ENCODE measurements at places on chromosomes 4 and X.

GRCh38 chr4:1017211-1017610 lies 5.8 kb downstream of the FGFRL1 start:
- no peak for DNase-seq

GRCh38 chr4:86924811-86925210 lies 10.0 kb upstream of the AFF1 start:
- DNase-seq = no peak

- DNase-seq = no peak
Measured at GRCh38 chr4:72110886-72111285, 79.1 kb downstream of the NPFFR2 start.

- no peak for DNase-seq
Measured at GRCh38 chr4:74158466-74159142, 686 bp downstream of the MTHFD2L start.

DNA sequence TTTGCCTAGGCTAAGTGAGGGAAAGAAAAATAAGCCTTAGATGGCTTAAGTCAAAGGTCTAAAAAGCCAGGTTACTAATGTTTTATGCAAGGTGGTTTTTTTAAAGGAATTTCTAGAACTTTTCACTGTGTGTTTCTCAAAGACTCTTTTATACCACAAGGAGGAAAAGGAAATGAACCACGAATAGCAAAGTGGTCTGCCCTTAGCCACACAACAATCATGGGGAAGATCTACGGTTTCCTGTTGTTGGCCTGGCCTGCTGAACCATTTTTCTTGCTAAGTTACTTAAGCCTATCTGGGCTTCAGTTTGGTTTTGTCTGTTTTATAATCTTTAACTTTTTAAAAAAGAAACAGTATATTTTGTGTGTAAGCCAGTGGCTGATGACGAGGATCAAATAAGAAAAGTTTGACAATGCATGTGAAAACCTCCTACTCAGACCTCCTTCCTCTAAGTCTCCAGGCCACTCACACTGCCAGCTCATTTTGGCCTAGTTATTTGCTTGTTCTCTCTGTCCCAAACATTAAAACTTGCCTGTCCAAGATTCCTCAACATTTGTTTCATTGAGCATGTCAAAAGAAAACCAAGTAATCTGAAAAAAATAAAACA lies 56.7 kb upstream of the COL25A1 start:
- DNase-seq = no peak

- no peak for DNase-seq
Measured at GRCh38 chr4:57059890-57060716, 50.1 kb downstream of the IGFBP7 start.

GRCh38 chr4:144782345-144782744 lies 136.4 kb downstream of the HHIP start:
- no peak for DNase-seq

GRCh38 chr4:128604840-128605239 lies 204.7 kb upstream of the JADE1 start:
- no peak for DNase-seq

GRCh38 chr4:25656031-25656430 lies 380 bp downstream of the SLC34A2 start:
- DNase-seq = no peak

DNA sequence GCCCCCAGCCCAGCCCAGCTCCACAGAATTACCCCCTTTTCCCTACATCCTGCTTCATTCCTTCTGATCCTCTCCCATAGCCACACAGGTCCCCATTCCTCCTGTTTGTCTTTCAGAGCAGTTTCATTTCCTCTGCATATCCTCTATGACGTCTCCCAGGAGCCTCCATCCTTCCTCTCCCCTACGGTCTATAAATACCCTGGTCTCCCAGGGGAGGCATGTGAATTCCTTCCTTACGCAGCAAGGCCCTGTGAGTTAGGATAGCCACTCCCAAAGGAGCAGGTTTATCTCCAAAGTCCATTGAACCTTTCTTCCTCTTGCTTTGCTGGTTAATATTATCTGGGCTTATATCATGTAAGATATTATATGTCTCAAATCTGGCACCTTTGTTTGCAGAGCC lies 8.4 kb upstream of the APLN start:
- no peak for DNase-seq

GRCh38 chr4:15961781-15962510 lies 1.0 kb downstream of the FGFBP2 start:
- no peak for DNase-seq

DNA sequence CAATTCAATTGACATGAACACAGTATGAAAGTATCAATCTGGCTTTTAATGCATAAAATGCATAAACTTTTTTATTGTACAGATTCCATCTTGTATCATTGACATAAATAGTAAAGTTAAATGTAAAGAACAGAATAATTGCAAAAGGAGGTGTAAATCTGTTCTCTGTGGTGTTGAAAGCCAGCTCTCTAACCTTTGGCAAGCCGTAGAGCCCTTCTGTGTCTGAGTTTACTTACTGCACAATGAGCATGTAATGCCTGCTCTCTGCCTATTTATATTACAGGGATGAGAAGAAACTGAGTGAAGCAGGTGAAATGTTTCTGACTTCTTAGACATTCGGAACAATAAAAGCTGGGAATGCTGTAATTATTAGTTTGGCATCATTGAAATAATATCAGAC lies 389.3 kb upstream of the EPHA5 start:
- DNase-seq = peak; percentile 22

- DNase-seq = no peak
Measured at GRCh38 chr4:31051151-31051550, 331.0 kb downstream of the PCDH7 start.

DNA sequence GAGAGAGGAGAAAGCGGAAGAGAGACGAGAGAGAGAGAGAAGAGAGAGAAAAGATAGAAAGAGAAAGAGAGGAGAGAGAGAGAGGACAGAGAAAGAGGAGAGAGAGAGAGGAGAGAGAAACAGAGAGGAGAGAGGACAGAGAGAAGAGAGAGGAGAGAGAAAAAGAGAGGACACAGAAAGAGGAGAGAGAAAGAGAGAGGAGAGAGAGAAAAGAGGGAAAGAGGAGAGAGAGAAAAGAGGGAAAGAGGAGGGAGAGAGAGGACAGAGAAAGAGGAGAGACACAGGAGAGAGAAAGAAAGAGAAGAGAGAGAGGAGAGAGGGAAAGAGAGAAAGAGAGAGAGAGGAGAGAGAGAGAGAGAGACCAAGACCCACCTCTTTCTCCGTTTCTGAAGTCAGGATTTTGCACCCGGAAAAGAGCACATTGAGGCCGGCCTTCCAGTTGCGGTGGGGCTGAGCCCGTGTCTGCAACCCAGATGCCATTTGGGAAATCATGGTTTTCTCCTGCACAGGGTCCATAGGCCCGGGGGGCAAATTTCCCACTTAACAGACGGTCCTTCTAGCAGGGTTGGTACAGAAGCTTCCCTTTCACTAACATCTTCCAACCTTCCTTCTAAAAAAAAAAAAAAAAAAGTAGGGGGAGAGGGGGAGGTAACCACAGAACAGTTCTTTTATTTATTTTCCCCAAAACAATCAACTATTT lies 60.9 kb downstream of the CRLF2 start:
- DNase-seq = no peak

DNA sequence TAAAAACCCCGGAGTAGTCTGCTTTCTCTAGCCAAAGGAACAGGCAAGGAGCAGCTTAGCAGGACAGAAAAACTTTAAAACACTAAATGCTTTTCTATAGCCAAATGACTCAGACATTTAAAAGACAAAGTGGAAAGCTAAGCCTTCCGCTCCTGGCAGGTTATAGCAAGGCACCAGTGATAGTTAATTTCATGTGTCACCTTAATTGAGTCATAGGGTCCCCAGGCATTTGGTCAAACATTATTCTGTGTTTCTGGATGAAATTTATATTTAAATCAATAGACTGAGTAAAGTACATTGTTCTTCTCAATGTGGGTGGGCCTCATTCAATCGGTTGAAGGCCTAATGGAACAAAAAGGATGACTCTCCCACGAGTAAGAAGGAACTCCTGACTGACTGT lies 885.7 kb upstream of the ADGRL3 start:
- DNase-seq = no peak

GRCh38 chrX:68061206-68061535 lies 372.1 kb downstream of the OPHN1 start:
- no peak for DNase-seq

- DNase-seq = no peak
Measured at GRCh38 chrX:11244636-11245035, 48.6 kb upstream of the AMELX start.

DNA sequence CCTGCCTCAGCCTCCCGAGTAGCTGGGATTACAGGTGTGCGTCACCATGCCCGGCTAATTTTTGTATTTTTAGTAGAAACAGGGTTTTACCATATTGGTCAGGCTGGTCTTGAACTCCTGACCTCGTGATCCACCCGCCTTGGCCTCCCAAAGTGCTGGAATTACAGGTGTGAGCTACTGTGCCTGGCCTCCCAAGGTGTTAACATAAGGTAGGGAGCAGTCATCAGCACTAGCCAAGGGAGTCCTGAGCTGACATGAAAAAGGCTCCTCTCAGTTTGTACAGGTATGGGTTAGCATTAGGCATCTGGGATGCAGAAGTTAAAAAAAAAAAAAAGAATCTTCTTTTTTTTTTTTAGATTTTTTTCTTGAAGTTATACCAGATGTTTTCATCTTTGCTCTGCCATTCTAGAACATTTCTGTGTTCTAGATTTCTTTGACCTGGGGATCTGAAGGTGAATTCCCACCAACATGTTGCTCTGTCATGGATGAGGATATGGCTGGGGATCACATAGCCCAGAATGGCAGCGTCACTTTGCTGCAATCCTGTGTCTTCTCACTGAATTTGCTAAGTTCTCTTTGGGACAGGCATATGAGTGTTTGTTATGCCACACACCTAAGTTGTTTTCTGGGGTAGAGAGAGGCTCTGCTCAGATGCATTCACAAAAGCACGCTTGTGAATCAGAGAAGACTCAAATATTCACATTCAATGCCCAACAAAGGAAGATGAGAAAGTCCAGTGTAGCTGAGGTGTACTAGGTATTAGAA lies 24.4 kb upstream of the PLA2G12A start:
- no peak for DNase-seq

- DNase-seq = peak; percentile 0
Measured at GRCh38 chr4:111602848-111603247, 542.4 kb upstream of the FAM241A start.

DNA sequence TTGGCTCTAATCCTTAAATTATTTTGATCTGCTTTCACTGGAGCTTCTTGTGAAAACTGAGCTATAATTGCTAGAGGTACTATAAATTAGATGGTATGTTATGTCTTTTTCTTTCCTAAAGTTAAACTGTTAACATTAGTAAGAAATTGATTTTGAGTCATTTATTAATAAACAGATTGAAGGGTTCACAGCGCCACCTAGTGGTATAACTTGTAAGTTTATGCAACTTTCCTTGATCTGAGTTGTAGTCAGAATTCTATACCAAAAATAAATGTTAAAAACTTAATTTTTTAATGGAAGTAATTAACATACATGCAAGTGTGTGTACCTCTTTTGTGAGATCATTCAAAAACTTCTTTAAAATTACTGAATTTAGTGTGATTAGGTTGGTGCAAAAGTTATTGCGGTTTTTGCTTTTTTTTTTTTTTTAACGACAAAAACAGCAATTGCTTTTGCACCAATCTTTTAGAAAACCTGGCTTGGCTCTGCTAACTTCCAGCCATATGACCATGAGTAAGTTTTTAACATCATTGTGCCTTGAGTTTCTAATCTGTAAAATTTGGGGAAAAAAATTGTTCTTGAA lies 151.5 kb downstream of the CENPC start:
- DNase-seq = peak; percentile 15

- no peak for DNase-seq
Measured at GRCh38 chr4:132228676-132229075, 920.4 kb upstream of the PCDH10 start.

DNA sequence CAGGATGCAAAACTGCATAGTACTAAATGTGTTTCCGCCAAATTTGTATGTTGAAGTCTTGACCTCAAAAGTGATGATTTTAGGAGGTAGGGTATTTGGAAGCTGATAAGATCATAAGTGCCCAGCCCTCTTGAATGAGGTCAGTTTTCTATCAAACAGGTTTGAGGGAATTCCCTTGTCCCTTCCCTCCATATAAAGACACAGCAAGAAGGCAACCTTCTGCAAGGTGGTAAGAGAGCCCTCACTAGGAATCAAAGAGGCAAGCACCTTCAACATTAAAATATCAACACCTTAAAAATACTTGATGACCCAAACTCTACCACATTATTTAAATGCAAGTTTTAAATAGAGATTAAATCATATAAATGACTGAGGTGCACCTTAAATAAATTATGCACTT lies 288.6 kb downstream of the EPHA5 start:
- no peak for DNase-seq

DNA sequence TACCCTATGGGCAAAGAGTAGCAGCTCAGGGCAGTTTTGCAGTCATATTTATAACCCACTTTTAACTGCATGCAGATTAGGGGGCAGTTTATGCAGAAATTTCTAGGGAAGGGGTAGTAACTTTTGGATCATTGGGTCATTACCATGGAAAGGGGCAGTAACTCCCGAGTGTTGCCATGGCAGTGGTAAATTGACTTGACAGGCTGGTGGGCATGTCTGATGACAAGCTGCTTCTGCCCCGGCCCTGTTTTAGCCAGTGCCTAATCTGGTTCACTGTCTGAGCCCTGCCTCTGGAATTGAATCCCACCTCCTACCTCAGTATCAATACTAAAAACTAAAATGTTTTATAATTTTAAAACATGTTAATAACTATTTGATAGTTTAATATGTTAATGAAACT lies 362.1 kb upstream of the ATOH1 start:
- no peak for DNase-seq

DNA sequence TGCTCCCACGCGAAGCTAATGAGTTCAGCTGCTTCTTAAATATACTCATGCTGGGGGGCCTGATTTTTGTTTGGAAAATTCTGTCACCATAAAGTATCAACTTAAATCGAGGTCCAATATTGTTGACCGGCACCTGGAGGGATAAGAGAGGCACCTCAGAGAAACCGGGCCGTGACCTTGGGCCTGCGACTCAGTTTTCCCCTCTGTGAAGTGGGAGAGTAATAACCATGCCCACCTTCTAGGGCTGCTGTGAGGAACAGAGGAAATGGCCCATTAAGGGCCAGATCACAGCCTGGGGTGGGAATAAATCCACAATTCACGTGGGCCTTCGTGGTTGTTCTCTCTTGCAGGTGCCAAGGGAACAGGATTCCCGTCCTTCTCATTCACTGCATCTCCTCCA lies 39.4 kb downstream of the ZBTB49 start:
- DNase-seq = no peak

GRCh38 chrX:134171661-134172587 lies 65.1 kb upstream of the CCDC160 start:
- DNase-seq = no peak

DNA sequence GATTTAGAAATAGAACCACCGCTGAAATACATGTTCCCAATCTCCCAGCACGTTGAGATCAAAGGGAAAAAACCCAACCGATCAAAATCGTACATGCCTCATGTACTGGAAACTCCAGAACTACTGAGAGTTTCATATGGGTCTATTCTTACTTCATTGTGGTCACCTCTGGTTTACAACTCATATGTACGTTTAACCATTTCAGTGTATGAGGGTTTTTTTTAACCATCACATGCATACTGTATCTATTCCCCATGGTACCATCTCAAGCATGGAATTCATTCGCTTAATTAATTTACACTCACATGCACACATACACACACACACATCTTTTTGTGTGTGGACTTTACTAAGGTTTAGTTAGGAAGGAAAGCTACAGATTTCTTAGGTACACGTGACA lies 46.0 kb upstream of the CLNK start:
- no peak for DNase-seq

Measured in NCI-H2081 (cell line).